8988T (cell line): ENCODE measurements at places on chromosomes 3 and 15.

DNA sequence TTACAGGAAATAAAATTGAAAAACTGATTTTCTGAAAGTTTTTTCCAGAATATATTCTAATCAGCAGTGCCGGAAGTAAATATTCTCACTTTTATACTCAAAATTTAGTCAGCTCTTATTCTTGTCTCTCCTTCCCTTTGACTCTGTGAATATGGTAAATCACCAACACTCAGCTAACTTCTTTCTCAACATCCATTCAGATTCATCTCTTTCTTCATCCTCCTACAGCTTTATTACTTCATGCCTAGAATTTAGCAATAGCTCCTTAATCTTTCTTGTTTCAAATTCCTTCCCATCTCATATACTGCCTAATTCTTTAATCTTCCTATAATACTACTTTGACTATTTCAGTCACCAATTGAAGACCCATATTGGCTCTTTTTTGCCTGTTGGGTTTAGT, 67.9 kb downstream of the FGF7 start:
- no peak for DNase-seq

GRCh38 chr15:67480741-67481140, 40.2 kb upstream of the C15orf61 start:
- DNase-seq: no peak

DNA sequence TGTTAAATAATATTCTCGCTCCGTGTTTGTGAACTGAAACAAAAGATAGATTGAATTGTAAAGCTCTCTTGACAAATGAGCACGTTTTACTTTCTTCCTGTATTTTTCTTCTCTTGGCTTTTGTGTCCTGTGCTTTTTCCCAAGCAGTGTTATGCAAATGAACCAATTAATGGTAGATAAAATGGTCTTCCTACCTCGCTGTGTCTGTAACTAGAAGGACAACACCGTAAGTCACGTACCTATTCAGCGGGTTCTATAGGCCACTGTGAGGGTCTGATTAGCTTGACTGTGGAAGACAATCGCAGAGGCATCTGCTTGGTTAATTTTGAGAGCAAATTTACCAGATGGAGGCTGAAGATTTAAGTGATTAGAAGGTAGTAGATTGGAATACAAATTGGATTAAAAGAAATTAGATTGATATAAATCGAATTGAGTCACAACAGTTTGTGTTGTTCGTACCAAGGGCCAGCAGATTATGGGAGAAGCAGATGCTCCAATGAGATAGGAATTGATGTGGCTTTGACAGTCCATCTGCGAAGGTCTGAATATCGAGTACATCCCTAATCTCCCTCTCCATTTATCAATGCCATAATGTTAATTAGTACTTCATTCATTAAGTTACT, 40.2 kb downstream of the ROBO2 start:
- no peak for DNase-seq

DNA sequence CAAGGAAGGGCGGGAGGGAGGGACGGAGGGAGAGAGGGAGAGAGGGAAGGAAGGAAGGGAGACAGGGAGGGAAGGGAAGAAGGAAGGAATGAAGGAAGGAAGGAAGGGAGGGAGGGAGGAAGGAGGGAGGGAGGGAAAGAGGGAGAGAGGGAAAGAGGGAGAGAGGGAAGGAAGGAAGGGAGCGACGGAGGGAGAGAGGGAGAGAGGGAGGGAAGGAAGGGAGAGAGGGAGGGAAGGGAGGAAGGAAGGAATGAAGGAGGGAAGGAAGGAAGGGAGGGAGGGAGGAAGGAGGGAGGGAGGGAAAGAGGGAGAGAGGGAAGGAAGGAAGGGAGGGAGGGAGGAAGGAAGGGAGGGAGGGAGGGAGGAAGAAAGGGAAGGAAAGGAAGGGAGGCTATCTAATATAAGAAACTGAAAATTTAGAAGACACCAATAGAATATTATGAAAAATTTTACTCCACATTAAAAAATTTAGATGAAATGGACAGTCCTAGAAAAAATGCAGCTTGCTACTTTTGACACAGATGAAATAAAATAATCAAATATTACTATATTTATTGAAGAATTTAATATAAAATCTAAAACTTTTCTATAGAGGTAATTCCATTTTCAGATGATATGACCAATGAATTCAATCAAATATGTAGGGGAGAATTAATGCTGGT, 280.3 kb upstream of the SLITRK3 start:
- no peak for DNase-seq

DNA sequence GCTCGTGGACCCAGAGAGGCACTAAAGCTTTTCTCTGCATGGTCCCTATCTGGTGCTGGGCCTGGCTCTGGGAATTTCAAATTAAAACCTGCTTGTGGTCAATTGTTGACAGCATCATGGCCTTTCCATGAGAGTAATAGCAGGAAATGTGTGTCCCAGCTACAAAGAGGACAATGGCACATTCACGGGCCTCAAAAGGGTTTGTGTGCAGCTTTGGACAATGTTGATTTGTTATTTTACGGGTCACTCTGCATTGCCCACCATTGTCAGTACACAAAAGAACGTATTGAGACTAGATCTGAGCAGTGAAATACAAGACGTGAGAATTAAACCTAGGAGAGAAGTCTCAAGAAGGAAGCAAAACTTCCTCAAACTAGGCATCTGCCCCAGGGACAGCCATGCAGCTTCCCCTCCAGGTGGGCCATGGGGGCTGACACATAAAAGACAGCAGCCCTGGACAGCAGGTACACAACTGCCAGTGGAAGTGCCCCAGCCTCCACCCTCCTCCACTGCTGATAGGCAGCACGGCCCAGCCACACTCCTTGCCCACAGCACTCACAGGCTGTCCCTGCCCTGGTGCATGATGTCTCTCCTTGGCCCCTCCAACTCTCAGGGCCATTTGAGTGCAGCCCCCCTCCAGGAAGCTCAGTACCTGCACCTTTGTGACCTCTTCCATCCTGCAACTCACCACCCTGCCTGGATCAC, 15.9 kb upstream of the LTF start:
- no peak for DNase-seq

DNA sequence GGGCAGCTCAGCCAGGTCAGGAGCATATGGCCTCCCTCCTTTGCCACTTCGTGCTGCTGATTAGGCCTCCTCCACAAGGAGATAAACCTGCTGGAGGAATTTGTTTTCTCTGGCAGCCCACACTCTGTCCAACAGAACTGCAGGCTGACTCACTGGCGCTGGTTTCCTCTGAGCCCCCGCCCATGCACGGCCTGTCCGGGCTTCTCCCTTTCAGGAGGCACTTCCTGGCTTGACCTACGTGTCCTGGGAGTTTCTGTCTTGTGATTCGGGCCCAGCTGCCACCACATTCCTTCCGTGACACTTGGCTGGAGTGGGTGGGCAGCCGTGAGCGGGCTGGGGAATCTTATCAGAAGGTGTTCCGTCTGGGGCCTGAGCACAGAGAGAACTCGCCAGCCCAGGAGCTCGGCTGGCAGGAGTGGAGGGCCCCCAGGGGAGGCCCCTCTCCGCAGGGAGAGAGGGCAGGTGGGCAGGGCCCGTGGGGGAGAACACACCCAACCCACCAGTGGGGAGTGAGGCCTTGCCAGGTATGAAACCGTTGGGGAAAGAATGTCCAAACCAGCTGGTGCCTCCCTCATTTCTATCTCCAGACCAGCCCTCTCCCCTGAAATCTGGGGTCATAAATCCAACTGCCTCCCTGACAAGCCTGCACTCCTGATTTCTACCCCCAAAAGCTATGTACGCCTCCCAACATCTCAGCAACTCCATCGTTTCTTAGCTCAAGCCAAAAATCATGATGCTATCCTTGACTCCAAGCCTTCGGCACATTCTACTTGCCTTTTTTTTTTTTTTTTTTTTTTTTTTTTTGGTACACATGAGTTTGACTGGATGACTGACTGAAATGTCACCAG, 110.6 kb upstream of the MEF2A start:
- DNase-seq: peak; percentile 70

GRCh38 chr3:69690-70089, 126.9 kb upstream of the CHL1 start:
- no peak for DNase-seq

DNA sequence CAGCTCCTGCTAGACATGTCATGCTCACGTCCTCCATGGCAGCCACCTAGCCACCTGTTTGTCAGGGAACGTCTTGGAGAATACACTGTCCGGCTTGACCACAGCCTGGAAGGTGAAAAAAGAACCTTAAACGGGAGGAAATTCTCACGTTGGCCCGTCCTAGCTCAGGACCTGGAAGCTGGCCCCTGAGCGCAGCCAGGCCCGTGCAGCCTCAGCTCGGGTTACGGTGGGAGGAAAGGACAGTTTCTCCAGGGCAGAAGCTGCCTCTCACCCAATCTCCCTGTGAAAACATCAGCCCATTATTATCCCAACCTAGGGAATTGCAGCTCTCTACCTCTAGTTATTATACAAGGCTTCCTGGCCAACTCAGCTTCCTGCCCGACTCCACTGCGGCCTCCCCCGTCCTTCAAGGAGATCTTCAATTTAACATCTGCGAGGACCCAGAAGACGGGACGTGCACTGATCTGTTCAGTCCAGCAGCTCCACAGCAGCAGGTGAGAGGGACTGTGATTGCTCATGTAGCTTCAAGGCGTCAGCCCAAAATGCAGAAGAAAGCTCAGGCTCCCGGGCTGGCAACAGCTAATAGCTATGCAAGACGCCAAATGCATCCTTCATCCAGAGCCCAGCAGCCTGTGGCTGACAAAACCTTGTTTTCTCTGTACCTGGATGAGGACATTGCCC, 84.7 kb downstream of the ADAMTS17 start:
- DNase-seq: no peak

DNA sequence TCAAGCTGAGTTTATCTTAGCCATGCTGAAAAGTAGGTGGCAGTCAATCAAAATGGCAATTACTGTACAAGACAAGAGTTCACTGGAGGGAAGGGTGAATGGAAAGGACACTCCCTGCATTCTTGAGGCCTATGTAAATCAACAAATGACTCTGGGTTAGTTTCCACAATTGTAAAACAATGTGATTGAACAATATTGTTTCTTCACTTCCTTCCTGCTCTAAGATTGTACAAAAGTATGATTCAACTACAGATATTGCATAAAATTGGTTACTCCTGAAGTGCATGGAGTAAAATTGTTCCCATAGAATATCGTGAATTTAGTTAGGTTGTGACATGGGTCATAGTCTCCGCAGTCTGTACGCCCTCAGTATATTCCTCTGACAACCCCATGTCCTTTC, 277.6 kb downstream of the LPP start:
- DNase-seq: no peak

GRCh38 chr3:71154846-71155245, 428.7 kb downstream of the FOXP1 start:
- DNase-seq: no peak

DNA sequence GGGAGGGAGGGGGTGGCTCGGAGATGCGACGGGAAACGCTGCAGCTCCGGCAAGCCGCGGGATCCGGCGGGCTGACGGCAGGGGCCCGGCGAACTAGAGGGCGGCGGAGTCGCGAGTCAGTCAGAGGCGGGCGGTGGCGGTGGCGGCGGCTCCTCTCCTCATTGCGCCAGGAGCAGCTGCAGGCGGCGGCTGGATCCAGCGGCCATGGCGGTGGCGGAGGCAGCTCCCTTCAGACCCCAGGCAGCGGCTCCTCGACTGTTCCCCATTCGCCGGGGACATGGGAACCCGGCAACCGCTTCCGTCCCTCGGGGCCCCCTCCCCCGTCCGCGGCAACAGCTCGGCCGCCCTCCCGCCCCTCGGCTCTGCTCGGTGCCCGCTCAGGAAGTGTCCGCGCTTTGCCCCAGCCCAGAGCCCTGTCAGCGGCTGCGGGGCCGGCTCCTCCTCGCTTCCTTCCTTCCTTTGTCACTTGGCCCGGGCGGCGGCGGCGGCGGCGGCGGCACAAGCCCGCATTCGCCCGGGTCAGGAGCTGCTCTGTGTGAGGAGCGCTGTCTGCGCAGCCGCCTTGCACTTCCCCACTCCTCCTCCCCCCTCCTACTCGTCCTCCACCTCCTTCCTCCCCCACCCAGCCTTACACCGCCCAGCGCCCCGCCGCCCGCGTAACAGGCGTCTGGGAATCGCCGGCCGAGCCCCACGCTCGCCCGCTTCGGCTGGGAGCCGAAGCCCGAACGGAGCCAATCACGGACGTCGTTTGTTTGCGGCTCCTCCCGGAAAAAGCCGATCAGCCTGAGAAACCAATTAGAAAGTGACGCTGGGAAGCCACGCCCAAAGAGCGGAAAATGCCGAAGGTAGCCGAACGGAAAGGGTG, at the start of gene GSK3B:
GSK3B (minus strand) TSS at position 537 of the 865 bp plus-strand sequence. CDS start 1,013 bp downstream, outside the sequence.
- peak; percentile 44 for DNase-seq

- no peak for DNase-seq
Measured at GRCh38 chr15:68258692-68259091, 18.9 kb upstream of the FEM1B start.

DNA sequence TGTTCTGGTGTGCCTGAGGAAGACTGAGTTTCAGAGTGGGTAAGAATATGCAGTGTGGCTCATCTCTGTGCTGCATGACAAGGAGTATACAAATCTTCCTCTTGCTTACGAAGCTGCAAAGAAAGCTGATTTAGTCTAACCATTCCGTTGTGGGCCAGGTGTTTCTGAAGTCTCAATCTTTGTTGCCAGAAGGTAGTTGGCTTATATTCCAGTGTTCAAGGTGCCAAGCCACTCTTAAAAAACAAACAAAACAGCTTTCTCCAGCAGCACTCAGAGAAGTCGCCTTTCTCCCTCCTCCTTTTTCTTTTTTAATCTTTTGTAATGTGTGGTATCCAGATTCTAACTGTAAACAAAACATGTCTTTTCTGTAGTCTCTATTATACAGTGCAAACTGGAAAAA, 872.4 kb downstream of the NAALADL2 start:
- no peak for DNase-seq

DNA sequence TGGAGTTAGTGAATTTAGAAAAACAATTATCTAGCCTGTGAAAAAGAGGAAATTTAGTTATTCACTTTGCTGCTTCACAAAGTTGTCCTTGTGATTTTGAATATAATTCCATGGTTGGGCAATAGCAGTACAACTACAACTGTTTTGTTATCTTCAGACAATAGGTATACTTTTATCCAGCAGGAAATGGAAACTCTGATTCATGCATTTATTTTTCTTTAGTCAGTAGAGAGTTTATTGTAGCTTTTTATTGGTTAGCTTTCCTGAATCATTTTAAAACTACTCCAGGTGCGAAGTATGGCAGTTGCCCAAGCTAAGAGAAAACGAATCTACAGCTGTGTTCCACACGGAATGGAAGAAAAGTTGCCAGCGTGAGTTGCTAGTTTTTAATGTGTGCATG, 80.3 kb downstream of the TM4SF4 start:
- DNase-seq: no peak

DNA sequence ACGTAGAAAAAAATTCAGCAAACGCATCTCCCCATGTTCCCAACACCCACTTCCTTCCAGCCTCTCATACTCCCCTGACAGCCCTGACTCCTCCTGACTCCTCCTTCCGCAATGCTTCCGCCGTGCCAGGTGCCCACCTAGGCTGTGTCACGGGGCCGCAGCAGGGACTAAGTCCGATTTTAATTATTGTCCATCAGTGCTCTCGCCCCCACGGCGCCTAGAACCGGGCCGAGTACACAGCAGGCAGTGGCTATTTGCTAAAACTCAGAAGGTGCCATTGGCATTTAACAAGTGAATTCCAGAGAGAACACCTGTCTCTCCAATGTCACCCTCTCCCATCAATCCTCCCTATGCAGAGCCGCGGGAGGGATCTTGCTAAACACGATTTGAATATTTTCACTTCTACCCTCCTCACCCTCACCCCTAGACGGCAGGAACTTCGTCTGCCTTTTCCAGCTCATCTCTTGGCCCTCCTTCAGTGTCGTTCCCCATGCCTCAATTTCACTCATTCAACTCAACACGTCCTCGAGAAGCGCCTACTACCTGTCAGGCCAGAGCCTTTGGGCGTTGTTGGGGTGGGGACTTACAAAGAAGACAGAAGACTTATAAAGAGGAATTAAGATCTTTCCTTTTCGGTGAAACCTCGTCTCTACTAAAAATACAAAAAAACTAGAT, 11.5 kb upstream of the SHF start:
- DNase-seq: no peak
